ENCODE measurements at places on chromosomes 7 and 10.

DNA sequence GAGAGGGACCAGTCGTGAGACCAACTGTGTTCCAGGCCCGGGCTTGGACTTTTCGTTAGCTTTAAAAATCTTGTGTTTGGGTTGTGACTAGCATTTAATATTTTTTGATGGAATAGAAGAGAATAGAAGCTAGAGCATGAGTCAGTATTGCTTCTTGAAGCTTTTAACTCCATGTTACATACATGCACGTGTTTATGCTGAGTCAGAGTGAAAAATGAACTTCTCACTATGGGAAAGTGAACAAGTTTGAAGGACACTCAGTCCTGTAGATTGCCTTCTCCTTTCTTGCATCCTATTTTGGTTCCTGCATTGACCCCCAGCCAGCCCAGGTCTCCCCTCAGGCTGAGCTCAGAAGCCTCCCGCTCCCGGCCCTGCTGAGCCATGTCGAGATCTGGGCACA lies 31.8 kb downstream of the GHRHR start:
- no peak for DNase-seq

DNA sequence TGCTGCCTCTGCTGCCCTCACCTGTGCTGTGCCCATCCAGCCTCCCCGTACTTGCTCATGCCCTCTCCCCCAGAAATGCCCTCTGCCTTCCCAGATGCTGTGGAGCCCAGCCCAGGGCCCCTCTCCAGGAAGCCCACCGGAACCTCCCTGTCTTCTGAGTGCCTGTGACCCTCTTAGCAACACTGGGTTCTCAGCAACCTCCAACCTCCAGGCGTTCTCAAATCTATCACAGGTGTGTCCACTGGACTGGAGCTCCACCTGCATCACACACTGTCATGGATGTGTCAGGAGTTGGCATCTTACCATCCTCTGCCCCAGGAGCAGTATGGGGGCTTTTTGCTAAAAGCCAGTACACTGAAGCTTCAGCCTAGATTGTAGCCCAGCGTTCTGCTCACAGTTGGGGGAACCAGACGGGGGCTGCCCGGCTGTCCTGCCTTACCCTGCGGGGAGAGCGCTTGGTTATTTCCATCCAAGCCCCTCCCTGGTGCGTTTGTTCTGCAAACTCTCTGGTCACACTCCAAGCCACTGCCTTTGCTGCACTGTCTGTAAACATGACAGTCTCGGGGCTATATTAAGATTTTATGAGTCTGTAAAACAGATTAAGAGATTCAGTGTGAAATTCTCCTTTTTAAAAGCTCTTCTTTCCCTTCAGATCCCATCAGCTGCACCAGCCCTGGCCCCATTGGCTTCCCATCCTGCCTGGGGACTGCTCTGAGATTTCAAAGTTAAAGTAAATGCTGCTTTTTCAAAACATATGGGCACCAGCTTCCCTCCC lies 71.3 kb upstream of the CPXM2 start:
- no peak for DNase-seq

DNA sequence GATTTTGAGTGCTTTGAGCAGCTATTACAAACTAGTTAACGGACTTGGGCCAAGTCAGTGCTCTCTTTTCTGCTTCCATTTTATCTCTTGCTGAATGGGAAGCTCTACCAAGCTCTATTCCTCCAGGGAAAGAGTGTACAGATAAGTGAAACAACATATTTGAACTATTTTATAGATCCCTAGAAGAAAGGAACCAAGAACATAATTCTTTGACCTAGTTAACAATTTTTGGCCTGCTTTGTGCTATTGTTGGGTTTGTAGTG lies 244.8 kb downstream of the PRKG1 start:
- no peak for DNase-seq

- no peak for DNase-seq
Observed at GRCh38 chr7:86768394-86768793, 124.7 kb downstream of the GRM3 start.

GRCh38 chr10:113199459-113199858 lies 249.4 kb downstream of the TCF7L2 start:
- DNase-seq = no peak

DNA sequence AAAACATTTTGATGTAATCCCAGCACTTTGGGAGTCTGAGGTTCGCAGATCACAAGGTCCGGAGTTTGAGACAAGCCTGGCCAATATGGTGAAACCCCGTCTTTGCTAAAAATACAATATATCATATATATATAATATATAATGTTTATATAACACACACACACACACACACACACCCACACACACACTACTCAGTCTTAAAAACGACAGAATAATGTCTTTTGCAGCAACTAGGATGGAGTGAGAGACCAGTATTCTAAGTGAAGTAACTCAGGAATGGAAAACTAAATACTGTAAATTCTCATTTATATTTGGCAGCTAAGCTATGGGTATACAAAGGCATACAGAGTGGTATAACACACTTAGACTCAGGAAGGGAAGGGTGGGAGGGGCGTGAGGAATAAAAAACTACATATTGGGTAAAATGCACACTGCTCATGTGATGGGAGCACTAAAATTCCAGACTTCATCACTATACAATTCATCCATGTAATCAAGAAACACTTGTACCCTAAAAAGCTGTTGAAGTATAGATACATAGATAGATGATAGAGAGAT lies 231.2 kb upstream of the SEMA3A start:
- no peak for DNase-seq

DNA sequence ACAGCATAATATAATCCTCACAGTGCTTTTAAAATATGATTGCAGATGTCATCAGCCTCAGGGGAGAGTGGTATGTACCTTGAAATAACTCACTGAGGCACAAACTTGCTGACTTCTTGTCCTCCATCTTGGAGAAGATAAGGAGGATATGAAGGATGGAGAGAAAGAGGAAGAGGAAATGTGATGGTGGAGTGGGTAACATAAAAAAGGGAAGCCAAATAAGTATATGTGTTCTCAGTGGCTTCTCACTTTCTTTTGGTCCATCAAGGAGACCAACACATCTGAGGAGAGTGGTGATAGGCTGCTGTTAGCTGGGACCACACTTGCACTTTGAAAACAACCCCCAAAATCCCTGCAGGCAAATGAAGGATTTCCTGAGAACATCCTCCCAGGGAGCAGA lies 21.6 kb upstream of the ZNF37A start:
- DNase-seq = no peak

DNA sequence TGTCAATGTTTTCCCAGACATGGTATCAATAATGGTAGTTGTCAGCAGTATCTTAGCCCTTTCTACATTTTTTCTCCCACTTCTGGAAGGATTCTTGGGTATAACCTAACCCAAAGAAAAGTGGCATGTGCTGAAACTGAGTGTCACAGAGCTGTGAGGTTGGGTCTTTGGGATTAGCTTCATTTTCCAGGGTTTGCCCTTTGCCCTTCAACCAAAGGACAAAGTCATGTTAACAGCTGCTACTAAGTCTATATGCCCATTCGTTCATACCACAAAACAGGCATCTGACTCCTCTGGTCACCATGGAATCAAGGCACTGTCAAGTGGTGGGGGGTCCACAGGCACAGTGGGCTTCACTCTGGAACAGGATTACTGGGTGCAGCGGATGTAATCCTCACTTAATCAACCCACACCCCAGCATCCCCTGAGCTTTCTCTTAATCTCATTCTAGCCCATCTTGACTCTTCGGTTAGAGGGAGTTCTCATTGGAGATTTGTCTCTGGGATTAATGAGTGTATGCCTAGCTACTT lies 29.1 kb downstream of the CTAGE6 start:
- DNase-seq = no peak

Data from globus pallidus (tissue), 1 donor.